ENCODE measurements at places on chromosomes 2 and 18.

- peak; percentile 52 for DNase-seq
Observed at GRCh38 chr2:219461047-219461514, 26.4 kb downstream of the SPEG start.

- no peak for DNase-seq
Observed at GRCh38 chr2:48562281-48562680, 32.3 kb downstream of the STON1 start.

DNA sequence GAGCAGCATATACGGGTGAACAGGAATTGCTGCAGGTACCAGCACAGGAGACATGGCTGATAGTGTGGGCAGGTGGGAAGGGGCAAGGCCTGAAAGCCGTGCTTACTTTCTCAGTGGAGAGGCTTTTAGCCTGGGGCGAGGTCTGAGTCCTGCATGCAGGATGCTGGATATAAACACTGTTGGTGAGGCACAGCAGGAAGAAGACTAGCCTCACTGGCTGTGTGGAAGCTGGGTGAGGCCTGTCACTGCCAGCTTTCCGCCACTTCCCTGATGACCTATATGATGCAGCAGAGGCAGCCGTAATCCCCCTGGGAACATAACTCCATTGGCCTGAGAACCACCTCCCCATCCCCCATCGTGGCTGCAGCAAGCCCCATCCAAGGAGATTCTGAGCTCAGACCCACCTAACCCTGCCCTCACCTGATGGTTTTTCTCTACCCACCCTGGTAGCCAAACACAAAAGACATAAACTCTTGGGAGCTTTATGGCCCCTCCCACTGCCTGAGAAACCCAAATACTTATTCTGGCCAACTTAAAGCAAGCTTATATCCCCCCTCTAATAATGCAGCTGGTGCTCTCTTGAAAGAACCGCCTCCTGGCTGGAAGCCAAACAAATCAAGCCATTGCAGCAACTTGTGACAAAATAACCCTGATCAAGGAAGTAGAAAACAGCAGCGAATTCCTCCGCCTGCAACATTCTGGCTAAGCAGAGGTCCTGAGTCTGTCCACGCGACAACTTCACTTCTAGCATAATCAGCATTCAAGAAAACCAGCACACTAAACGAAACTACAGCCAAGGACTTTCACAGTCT is 54.6 kb upstream of the DSC1 start:
- no peak for DNase-seq

DNA sequence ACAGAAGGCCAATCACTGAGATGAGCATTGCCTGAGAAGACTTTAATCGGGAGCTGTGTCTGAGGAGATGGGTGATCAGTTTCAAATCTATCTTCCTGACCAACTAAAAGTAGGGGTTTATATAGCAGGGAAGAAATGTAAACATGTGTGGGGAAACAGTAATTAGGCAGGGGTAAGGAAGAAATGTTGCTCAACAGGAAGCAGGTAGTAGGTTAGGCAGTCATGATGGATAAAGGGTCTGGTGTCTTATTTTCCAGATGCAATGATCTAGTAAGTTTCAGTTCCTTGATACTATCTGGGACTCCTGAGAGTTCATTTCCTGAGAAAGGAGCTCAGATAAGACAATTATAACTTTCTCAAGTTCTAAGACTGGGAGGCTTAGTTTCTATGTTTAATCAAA is 33.8 kb upstream of the DNAJC10 start:
- DNase-seq = no peak

GRCh38 chr18:64707052-64707451 is 558.2 kb upstream of the LINC00305 start:
- no peak for DNase-seq

DNA sequence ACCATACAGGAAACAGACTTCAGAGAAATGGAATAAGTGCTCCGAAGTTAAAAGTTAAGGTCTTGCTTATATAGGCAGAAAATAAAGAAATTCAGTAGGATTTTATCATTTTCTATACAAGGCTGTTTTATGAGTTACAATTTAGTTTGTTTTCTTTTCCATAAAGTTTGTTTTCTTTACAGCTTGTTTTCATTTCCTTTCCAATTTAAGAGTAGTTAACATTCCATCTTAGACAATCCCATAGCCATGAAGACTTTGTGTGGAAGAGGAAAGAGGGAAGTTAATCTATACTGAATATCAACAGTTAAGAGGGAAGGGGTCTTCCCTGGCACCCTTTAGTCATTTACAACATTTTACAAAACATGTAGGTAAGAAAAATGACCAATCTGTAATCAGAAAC is 26.5 kb downstream of the TTC32 start:
- DNase-seq = no peak

DNA sequence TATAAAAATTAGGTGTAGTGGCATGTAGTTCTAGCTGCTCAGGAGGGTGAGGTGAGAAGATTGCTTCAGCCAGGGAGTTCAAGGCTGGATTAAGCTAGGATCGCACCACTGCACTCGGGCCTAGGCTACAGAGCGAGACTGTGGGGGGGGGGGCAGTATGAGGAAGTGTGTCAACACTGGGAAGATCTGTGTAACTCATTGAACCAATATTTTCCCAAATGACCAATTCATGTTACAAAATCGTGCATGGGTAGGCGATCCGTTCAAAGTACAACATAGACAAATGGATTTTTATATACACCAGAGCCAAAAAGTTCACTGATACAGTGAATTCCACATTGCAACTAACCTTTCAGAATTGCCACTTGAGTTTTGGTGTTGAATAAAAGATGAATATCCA is 8.1 kb downstream of the SMAD4 start:
- DNase-seq = no peak

GRCh38 chr2:43024515-43025011 is 201.8 kb downstream of the ZFP36L2 start:
- DNase-seq = peak; percentile 72

DNA sequence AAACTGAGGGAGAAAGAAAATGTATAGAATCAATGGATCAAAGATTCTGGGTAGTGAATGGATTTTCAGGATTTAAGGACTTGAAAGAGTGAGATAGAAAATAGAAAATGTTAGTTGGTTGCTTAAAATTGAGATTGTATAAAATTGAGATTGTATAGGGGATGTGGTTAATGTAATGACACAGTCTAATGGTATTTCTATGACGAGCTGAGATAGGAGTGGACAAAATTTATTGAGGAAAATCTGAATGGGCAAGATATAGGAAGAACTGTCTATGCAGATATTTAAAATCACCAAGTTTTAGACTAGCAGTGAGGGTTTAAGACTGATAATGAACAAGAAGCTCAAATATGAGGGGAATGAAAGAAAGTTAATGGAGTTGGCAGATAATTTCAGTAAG is 406.6 kb downstream of the NYAP2 start:
- DNase-seq = peak; percentile 22

GRCh38 chr2:62974999-62975398 is 75.6 kb upstream of the OTX1 start:
- no peak for DNase-seq

GRCh38 chr2:159737292-159737916 is 25.1 kb downstream of the MARCHF7 start:
- DNase-seq = peak; percentile 22

DNA sequence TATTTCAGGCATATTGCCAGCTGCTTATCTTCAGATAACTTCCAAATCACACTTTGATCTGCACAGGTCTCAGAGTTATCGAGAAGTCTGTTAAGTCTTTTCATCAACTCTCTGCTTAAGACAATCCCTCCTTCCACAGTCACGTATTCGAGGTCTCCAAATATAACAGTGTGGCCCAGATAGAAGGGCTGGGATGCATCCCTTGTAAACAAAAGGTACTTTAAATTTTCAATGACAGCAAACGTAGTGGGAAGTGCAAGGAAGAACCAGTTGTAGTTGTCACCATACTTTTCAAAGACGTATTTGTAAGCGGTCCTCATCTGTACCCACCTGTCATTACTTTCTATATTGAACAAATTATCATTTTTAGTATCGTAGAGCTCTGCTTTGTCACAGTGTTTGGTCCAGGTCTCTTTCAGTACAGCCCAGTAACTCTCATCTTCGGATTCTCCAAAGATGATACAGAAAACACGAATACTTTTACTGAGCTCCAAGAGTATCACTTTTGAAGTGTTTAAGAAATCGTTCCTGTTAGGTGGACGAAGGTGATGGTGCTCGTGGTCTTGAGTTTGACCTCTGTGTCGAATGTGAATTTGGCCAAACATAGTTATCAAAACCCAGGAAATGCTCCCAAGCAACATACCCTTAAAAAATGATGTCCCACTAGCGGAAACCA is 445 bp downstream of the C1GALT1C1L start:
- no peak for DNase-seq

GRCh38 chr2:224882291-224883171 is 159.7 kb downstream of the DOCK10 start:
- DNase-seq = peak; percentile 93

- peak; percentile 63 for DNase-seq
Observed at GRCh38 chr2:45024600-45025291, 15.5 kb upstream of the SIX2 start.

GRCh38 chr2:57450170-57450569 is 596.4 kb upstream of the VRK2 start:
- DNase-seq = no peak

GRCh38 chr18:79478484-79479115 is 82.9 kb downstream of the NFATC1 start:
- DNase-seq = no peak

DNA sequence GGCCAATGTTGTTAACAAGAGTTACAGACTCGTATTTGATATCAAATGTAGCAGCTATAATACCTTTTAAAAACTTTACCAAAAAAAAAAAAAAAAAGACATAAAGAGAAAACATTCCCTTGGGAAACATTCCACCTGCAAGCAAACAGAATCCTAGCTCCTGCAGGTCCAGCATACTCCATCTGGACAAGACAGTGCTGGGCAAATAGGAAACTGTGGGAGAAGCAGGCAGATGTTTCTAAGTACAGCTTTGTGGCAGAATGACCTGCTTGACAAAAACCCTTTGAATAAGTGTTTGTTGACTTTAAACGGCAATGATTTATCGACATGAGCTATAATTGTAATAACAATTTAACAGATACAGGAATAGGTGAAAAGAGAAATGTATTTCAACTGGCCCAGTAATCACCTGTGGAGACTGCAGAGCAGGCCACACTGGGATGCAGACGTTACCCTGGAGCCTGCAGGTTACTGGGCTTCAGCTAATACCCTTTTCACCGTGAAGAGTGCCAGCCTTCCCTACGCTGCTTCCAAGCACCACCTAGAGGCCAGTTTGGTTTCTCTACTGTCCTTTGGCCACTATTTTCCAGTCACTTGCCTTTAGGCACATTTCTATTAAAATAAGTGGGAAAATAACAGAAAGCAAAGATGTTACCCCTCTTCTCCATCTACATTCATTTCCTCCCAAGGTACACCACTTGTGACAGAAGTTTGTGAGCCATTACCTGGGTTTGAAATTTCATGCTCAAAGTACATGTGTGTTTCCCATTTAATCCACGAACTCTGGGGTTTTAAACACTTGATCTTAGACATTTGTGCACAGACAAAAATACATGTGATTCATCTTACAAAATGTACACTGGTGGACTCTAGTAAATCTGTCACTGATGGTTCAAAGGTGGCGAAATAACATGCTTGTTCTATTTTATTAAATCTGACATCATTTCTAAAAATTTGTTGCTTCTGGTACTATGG is 96.9 kb upstream of the ZNF397 start:
- DNase-seq = peak; percentile 45

GRCh38 chr2:38371235-38371634 is 5.8 kb downstream of the ATL2 start:
- no peak for DNase-seq

- no peak for DNase-seq
Observed at GRCh38 chr2:230723363-230723762, 10.7 kb downstream of the CAB39 start.

GRCh38 chr2:234998404-234999211 is 46.8 kb downstream of the SH3BP4 start:
- no peak for DNase-seq

DNA sequence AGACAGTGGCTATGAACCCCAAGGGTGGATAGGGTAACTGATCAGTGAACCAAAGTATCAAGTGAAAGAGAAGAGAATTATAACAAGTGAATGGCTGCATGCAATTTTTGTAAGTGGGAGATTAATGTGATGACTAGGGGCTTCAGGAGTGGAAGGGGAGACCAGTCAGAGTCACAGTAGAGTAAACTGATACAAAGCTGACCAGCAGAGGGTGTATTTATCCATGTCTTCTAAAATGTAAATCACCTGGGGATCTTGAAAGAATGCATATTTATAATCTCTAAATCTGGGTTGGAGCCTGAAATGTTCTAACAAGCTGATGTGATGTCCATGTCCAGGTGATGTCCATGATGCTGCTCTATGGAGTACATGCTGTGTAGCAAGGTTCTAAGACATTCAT is 1351.3 kb upstream of the CHAC2 start:
- DNase-seq = no peak

GRCh38 chr2:20496076-20496872 is 49.4 kb downstream of the RHOB start:
- DNase-seq = peak; percentile 37

GRCh38 chr2:233846387-233847247 is 7.7 kb downstream of the HJURP start:
- DNase-seq = no peak

- peak; percentile 85 for DNase-seq
Observed at GRCh38 chr2:939936-940601, 10.6 kb upstream of the SNTG2 start.

- peak; percentile 50 for DNase-seq
Observed at GRCh38 chr2:135791418-135792190, 45.4 kb downstream of the LCT start.

DNA sequence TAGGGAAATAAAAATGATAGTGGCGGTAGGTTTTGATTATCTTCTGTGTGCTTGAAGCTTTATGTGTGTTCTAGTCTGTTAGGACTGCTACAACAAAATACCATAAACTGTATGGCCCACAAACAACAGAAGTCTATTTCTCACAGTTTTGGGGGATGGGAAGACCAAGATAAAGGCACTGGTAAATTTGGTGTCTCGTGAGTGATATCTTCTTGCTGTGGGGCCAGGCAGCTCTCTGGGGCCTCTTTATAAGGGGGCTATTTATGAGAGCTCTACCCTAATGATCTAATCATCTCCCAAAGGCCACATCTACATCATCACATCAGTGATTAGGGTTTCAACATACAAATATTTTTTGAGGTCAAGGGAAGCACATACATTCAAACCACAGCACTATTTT is 86.8 kb upstream of the SPHKAP start:
- DNase-seq = no peak

- DNase-seq = no peak
Observed at GRCh38 chr2:10830641-10831399, 18.2 kb upstream of the PDIA6 start.

- peak; percentile 40 for DNase-seq
Observed at GRCh38 chr2:200625958-200626363, 40.1 kb downstream of the AOX1 start.

GRCh38 chr2:43803113-43803512 is 29.3 kb downstream of the DYNC2LI1 start:
- DNase-seq = no peak

DNA sequence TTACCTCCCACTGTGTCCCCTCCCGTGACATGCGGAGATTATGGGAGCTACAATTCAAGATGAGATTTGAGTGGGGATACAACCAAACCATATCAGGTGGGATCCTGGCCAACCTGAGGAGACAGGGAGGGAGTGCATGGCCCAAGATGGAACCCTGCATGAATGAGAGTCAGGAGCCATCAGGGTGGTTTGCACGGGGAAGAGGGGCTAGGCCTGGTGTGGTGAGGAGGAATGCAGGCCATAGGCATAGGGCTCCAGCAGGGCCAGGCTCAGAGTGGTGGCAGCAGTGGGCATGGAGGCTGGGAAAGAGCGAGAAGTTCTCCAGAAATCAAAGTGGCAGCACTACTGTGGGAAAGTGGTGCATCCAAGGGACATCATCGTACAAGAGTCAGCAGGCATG is 74.0 kb upstream of the BCL2L11 start:
- DNase-seq = no peak

- peak; percentile 69 for DNase-seq
Observed at GRCh38 chr2:161373942-161374341, 42.2 kb upstream of the TBR1 start.

GRCh38 chr2:179746981-179747380 is 114.4 kb downstream of the ZNF385B start:
- peak; percentile 16 for DNase-seq

Data from fibroblast of skin of abdomen (primary cell).